A549 treated with RU486 at 1 μM for 4 hours (cell line): ENCODE measurements at places on chromosomes 6 and 20. TPM values are rescaled to one million over a fixed set of nuclear protein-coding genes. Genes with fewer than 3 reads are reported as not detected.

The LHFPL5 gene
- total RNA-seq, result 0.05 TPM in 1 of 5 replicates, not detected in the others

The PLEKHG1 gene
- total RNA-seq, result 0.23 to 0.44 TPM (median 0.26 TPM) in 5 replicates

The SMOC2 gene
- not detected in 5 replicates for total RNA-seq

The FAXC gene
- total RNA-seq, result 5.1 to 7.1 TPM (median 6.7 TPM) in 5 replicates

The RBM24 gene
- total RNA-seq, result 10.4 to 13.7 TPM (median 12.7 TPM) in 5 replicates

The DYNLRB1 gene
- total RNA-seq, result 221 to 257 TPM (median 231 TPM) in 5 replicates

The PAX1 gene
- total RNA-seq, result 0.01 TPM in 1 of 5 replicates, not detected in the others

The COL10A1 gene
- 0.06 TPM in 1 of 5 replicates, not detected in the others for total RNA-seq

The COL9A3 gene
- total RNA-seq, result 0.18 to 0.87 TPM (median 0.43 TPM) in 5 replicates

The PLAGL1 gene
- 6.6 to 10.4 TPM (median 7.6 TPM) in 5 replicates for total RNA-seq

The BMP7 gene
- total RNA-seq, result 0.35 to 0.66 TPM (median 0.39 TPM) in 5 replicates

The HLA-DRB5 gene
- total RNA-seq, result not detected in 5 replicates

The IPCEF1 gene
- 0.08 TPM in 1 of 5 replicates, not detected in the others for total RNA-seq

The PPP1R16B gene
- total RNA-seq, result 0.06 to 0.27 TPM (median 0.16 TPM) in 5 replicates

The TRIM15 gene
- 0.20 TPM in 1 of 5 replicates, not detected in the others for total RNA-seq

The LSM2 gene
- 54.4 to 77.8 TPM (median 60.7 TPM) in 5 replicates for total RNA-seq

The CST7 gene
- total RNA-seq, result not detected in 5 replicates

The HMGN3 gene
- 56.0 to 72.1 TPM (median 64.7 TPM) in 5 replicates for total RNA-seq

The OXT gene
- total RNA-seq, result not detected in 5 replicates
